Psoas muscle (tissue), 8 donors: ENCODE measurements at places on chromosomes 2 and 18. TPM values are rescaled to one million over a fixed set of nuclear protein-coding genes. Genes with fewer than 3 reads are reported as not detected.
A peak's percentile ranks its signal among the peaks of the same experiment; 100 is the strongest.

The RPIA gene
- total RNA-seq, result 14.1 TPM

The NEU4 gene
- total RNA-seq, result 18.0 TPM

The UGT1A5 gene
- total RNA-seq, result not detected

The FOXD4L1 gene
- total RNA-seq, result 0.21 TPM

The CYP27C1 gene
- not detected for total RNA-seq

The VWA3B gene
- total RNA-seq, result not detected

The TEKT4 gene
- 0.14 TPM for total RNA-seq

DNA sequence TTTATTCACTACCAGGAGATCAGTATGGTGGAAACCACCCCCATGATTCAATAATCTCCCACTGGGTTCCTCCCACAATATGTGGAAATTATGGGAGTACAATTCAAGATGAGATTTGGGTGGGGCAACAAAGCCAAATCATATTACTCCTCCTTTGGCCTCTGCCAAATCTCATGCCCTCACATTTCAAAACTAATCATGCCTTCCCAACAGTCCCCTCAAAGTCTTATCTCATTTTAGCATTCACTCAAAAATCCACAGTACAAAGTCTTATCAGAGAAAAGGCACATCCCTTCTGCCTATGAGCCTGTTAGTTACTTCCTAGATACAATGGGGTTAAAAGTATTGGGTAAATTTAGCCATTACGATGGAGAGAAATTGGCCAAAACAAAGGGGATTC lies 989.5 kb upstream of the CNTNAP5 start:
- no peak for DNase-seq
- H3K27ac ChIP-seq, result no peak overlapping the region
- no peak overlapping the region for H3K4me3 ChIP-seq
- H3K27me3 ChIP-seq, result no peaks in the 10 kb centered on the region

- DNase-seq, result no peak
- H3K4me1 ChIP-seq, result no peaks in the 10 kb centered on the region
- H3K36me3 ChIP-seq, result no peaks in the 10 kb centered on the region
Observed at GRCh38 chr2:230890646-230891045, 25.9 kb downstream of the ITM2C start.

DNA sequence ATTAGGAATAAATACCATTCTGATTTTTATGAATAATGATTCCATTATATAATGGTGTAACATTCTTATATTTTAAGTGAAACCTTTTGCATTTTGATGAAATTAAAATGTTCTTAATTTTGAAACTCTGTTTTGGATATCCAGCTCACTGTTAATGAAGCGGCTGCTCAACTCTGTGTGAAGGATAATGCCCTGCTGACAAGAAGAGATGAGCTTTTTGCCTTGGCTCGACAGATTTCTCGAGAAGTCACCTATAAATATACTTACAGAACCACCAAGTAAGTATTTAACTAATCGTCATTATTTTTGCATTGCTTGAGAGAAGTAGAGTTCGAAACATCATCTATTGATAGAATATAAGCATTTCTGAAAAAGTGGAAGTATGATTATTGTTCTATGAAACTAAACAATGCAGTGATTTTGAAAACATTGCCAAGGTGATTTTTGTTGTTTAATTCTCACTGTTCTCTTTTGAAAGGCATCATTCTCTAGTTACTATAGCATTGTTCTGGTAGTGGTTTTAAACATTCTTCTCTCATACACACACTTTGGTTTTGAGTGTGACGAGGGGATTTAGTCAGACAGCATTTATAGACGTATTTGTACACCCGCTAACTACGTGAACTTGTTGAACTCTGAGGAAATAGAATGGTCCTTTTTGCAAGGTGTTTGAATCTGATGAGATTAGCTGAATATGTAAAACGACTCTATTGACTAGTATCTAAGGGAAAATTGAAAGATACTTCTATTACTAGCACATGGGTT lies 21.5 kb downstream of the NAB1 start:
- H3K27me3 ChIP-seq, result no peaks in the 10 kb centered on the region
- H3K27ac ChIP-seq, result no peak overlapping the region
- H3K4me3 ChIP-seq, result no peak overlapping the region
- peaks cover 5% of the 10 kb centered on the region for H3K4me1 ChIP-seq
- DNase-seq, result no peak
- peaks cover 2% of the 10 kb centered on the region for H3K36me3 ChIP-seq

GRCh38 chr2:15539999-15540398 lies 21.1 kb downstream of the NBAS start:
- DNase-seq, result no peak
- H3K36me3 ChIP-seq, result peaks cover 19% of the 10 kb centered on the region
- H3K27ac ChIP-seq, result no peak overlapping the region
- no peak overlapping the region for H3K4me3 ChIP-seq

DNA sequence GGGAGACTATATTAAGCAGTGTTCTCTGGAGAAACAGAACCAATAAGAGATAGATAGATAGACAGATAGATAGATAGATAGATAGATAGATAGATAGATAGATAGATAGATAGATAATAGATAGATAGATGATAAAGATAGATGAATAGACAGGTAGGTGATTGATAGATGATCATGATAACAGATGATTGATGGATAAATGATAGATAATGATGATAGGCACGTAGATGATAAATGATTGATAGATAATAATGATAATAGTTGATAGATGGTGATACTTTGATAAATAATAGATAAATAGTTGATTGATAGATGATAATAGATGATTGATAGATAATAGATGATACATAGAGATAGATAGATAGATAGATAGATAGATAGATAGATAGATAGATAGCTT lies 48.5 kb downstream of the BOD1L2 start:
- H3K27me3 ChIP-seq, result no peaks in the 10 kb centered on the region
- no peak overlapping the region for H3K27ac ChIP-seq
- DNase-seq, result no peak
- no peak overlapping the region for H3K4me3 ChIP-seq
- H3K36me3 ChIP-seq, result no peaks in the 10 kb centered on the region

GRCh38 chr2:9165625-9166024 lies 41.0 kb upstream of the ASAP2 start:
- H3K36me3 ChIP-seq, result no peaks in the 10 kb centered on the region
- H3K27me3 ChIP-seq, result no peaks in the 10 kb centered on the region
- H3K27ac ChIP-seq, result no peak overlapping the region
- no peaks in the 10 kb centered on the region for H3K4me1 ChIP-seq
- no peak overlapping the region for H3K4me3 ChIP-seq

GRCh38 chr2:28327956-28328922 lies 64.4 kb upstream of the FOSL2 start:
- peaks cover 17% of the 10 kb centered on the region for H3K4me1 ChIP-seq
- H3K27ac ChIP-seq, result no peak overlapping the region
- H3K4me3 ChIP-seq, result no peak overlapping the region
- H3K36me3 ChIP-seq, result no peaks in the 10 kb centered on the region
- no peaks in the 10 kb centered on the region for H3K27me3 ChIP-seq
- DNase-seq, result peak; percentile 36

DNA sequence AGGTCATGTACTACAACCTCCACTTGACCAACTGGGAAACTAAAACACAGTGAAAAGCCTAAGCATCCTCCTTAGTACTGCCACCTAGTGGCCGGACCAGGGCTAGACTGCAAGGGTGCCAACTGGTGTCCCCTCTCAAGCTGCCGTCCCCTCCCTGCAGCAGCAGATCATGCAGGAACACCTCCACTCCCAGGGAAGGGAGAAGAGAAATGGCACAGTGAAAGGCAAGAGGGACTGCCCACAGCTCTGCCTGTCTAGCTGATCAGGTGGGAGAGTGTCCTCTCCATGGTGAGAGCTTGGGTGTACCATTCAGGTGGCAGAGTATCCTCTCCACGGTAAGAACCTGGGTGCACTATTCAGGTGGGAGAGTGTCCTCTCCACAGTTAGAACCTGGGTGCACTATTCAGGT lies 78.1 kb downstream of the AAK1 start:
- no peaks in the 10 kb centered on the region for H3K27me3 ChIP-seq
- H3K27ac ChIP-seq, result no peak overlapping the region
- H3K36me3 ChIP-seq, result no peaks in the 10 kb centered on the region
- DNase-seq, result peak; percentile 62

DNA sequence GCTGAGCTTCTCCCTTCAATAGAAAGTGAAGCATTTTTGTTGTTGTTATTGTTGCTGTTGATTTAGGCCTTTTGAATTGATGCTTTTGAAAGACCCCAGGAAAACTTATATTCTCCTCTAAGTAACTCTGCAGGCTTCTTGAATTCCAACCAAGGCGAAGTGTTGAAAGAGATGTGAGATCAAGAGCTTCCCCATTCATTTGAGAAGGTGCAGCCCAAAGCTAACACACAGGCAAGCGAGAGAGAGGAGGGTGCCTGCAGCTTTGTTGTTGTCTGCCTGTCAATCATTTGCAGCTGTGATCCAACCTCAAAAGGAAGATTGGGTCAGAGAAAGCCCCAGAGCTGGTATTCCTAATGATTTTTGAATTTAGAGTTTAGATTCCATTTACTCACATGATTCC lies 963.6 kb upstream of the CNTNAP5 start:
- H3K4me1 ChIP-seq, result no peaks in the 10 kb centered on the region
- no peaks in the 10 kb centered on the region for H3K36me3 ChIP-seq
- H3K27me3 ChIP-seq, result no peaks in the 10 kb centered on the region
- H3K4me3 ChIP-seq, result no peak overlapping the region
- no peak for DNase-seq

DNA sequence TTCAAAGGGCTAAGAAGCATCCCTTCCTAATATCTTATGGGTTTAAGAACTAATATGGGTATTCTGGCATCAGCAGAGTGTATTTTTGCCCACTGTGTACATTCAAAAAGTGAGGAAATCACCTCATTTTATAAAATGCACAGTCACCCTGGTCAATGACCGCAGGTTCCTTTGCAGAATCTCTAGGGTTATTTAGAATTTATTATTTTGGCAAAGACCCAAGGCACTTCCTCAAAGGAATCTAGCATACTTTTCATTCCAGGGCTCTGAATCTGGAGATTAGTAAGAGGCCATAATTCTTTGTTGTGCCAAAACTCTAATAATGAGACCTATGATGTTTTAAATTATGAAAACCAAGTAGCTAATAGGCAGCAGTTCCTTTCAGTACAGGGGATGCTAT lies 27.2 kb upstream of the CDH2 start:
- no peaks in the 10 kb centered on the region for H3K36me3 ChIP-seq
- no peak overlapping the region for H3K4me3 ChIP-seq
- DNase-seq, result no peak
- no peaks in the 10 kb centered on the region for H3K4me1 ChIP-seq

DNA sequence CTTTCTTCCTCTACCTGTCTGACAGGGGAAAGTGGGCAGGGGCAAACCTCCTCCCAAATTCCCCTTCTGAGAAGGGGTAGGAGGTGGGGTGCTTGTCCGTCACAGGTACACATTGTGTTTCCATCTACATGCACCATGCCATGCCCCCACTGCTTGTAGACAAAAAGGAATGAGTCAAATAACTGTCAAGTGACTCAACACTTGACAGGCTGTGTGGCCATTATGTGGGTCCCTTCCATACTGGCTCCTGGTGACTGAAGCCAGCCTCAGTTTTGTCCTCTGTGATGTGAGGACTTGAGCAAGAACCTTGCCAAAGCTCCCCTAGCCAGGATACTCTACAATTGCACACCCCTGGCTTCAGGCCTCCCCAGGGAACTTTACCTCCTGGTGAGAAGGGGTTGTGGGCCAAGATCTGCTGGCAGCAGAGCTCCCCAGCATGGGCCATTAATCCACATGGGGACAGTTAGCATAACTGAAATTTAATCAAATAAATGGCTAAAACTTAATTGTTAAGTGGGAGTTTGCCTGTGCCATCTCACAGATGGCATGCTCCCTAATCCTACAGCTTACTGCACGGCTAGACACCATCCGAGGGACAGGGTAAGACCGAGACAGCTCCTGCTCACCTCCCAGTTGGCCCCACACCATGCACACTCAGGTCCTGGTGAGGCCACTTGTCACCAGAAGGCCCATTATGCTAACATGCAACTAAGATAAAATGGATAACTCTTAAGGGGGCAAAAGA lies 140.2 kb downstream of the BCL11A start:
- H3K27ac ChIP-seq, result no peak overlapping the region
- H3K36me3 ChIP-seq, result no peaks in the 10 kb centered on the region
- H3K27me3 ChIP-seq, result no peaks in the 10 kb centered on the region
- peaks cover 4% of the 10 kb centered on the region for H3K4me1 ChIP-seq

DNA sequence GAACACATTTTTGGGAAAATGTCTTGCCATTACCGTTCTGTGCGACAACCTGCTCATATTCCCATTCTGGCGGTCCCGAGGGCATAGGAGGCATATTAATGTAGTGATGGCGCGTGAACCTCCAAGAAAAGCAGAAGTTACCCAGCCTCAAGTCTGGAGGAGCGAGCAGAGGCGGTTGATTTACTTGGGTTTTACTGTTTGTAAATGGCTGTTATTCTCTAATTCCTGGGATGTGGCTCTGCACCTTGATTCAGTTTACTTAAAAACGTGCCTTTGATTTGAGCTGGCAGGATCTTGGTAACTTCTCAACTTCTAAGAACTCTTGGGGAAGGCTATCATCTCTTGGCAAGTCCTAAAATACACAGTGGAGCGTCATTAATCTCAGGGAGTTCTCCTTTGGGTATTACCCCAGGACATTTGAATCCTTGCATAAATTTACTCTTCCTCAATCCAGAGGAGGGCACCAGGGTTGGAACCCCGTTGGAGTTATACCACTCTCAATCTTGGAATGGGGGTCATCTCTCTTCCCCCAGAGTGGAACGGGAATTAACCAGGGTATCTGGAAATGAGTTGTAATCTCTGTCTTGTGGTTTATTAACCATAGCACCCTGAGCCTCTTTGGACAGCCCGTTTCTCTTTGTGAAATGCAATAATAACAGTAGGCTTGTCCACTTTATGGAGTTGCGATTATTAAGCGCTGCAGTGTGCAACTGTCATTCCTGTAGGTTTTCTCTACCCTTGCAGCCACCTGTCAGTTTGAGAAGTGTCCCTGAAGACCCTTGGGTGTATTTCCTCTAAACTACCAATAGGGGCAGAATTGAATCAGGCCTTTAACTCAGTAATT lies 2.1 kb downstream of the HK2 start:
- peak overlapping the region; percentile 75 for H3K4me3 ChIP-seq
- DNase-seq, result no peak
- peaks cover 19% of the 10 kb centered on the region for H3K4me1 ChIP-seq
- H3K36me3 ChIP-seq, result no peaks in the 10 kb centered on the region
- peak overlapping the region; percentile 81 for H3K27ac ChIP-seq
- H3K27me3 ChIP-seq, result no peaks in the 10 kb centered on the region

GRCh38 chr2:39290433-39290832 lies 46.7 kb upstream of the CDKL4 start:
- no peaks in the 10 kb centered on the region for H3K4me1 ChIP-seq
- no peaks in the 10 kb centered on the region for H3K36me3 ChIP-seq
- no peaks in the 10 kb centered on the region for H3K27me3 ChIP-seq
- no peak overlapping the region for H3K4me3 ChIP-seq
- no peak for DNase-seq

GRCh38 chr2:235551965-235552364 lies 58.1 kb downstream of the AGAP1 start:
- no peaks in the 10 kb centered on the region for H3K27me3 ChIP-seq
- no peak overlapping the region for H3K27ac ChIP-seq
- H3K4me1 ChIP-seq, result peaks cover 16% of the 10 kb centered on the region

- H3K27ac ChIP-seq, result no peak overlapping the region
- DNase-seq, result no peak
- no peaks in the 10 kb centered on the region for H3K4me1 ChIP-seq
- H3K4me3 ChIP-seq, result no peak overlapping the region
- H3K27me3 ChIP-seq, result no peaks in the 10 kb centered on the region
Observed at GRCh38 chr18:59606193-59607077, 90.8 kb downstream of the CCBE1 start.
